Activated T-cell treated with anti-CD3 and anti-CD28 coated beads, Interleukin-2, amount 50 U/mL, for 72 hours (primary cell): ENCODE measurements at places on chromosomes 7 and 10.
A peak's percentile ranks its signal among the peaks of the same experiment; 100 is the strongest.

DNA sequence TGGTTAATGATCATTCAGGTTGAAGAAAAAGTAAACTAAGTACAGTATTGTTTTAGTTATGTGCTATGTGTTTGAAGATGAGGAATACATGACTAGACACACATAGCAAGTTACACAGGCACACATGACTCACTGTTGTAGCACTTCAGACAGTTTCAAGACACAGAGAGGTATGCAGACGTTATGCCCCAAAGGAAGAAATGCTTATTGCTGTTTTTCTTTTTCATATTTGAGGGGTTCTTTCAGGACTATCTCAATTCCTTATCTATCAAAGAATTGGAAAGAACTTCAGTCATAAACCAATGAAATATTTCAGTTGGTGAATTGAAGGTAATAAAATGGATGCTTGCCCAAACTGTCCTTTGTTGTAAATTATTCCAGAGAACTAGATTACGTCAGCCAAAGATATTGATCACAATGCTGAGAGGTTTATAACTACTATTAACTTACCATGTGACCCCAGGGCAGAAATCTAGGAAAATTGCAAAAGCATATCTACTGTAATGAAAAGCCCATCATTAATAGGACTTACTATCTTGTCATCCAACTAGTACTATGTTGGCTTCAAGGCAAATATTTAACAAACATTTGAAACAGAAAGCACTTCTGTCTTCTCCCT is 61.2 kb upstream of the CAPZA2 start:
- peak overlapping the region; percentile 35 for H3K27ac ChIP-seq
- peaks cover 25% of the 10 kb centered on the region for H3K4me1 ChIP-seq
- DNase-seq: no peak
- peaks cover 35% of the 10 kb centered on the region for H3K27me3 ChIP-seq
- peak overlapping the region; percentile 51 for H3K4me3 ChIP-seq

DNA sequence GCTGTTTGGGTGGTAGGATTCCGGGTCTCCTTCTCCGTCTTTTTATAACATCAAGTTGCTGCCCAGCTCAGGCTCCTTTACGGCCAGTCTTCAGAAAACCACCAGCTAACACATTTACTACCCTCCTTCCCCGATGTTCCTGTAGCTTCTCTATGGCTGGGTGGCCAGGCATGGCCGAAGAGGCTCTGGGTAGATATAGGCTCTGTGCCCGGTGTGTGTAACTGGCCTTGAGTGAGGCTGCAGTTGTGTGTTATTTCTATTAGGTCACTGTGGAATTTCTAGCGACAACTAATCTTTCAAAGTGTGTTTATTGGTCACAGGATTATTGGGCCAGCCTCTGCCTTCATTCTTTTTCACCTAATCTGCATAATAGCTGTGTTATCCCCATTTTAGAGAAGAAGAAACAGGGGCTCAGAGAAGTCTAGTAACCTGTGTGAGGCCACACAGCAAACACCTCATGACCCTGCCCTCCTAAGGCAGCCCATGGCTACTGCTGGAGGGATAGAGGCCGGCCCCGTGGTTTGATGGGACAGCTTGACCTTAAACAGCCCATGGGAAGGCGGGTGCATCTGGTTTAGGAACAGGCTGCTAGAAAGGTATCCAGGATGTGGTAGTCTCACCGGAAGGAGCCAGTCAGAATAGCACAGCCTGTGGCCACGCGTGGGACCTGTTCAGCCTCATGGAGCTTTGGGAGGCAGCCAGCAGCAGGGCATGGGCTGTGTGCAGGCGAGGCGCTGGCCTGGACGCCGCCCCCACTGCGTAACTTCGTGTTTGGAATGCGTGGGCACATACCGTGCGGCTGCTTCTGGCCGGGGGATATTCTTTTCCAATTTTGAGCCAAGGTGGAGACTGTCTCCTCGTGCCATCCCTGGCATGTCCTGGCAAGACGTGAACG is 29.7 kb downstream of the HTRA1 start:
- peak; percentile 43 for DNase-seq
- peaks cover 20% of the 10 kb centered on the region for H3K27me3 ChIP-seq
- peaks cover 18% of the 10 kb centered on the region for H3K4me1 ChIP-seq

GRCh38 chr10:6647811-6648526 is 67.9 kb upstream of the PRKCQ start:
- peak overlapping the region; percentile 75 for H3K27ac ChIP-seq
- no peaks in the 10 kb centered on the region for H3K27me3 ChIP-seq
- peaks cover 54% of the 10 kb centered on the region for H3K4me1 ChIP-seq
- peaks cover 2% of the 10 kb centered on the region for H3K36me3 ChIP-seq
- peak; percentile 81 for DNase-seq
- peak overlapping the region; percentile 36 for H3K4me3 ChIP-seq

DNA sequence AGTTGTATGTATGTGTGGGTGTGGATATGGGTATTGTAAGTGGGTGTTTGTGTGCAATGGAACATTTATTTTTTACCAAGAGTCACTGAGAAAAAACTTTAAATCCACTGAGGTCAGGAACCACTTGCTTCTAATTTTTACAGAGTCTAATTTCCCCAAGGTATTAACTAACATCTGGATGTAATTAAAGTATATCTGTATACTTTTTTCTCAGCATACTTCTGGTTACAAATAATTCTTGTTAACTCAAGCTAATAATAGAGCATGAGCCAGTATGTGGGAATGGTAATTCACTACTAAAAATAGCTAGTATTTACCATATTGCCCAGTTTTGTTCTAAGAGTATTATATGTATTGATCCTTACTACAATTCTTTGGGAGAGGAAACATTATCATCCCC is 24.6 kb upstream of the STEAP4 start:
- H3K36me3 ChIP-seq: no peaks in the 10 kb centered on the region
- H3K27ac ChIP-seq: no peak overlapping the region
- DNase-seq: no peak
- H3K4me3 ChIP-seq: no peak overlapping the region
- no peaks in the 10 kb centered on the region for H3K4me1 ChIP-seq
- peaks cover 15% of the 10 kb centered on the region for H3K27me3 ChIP-seq

DNA sequence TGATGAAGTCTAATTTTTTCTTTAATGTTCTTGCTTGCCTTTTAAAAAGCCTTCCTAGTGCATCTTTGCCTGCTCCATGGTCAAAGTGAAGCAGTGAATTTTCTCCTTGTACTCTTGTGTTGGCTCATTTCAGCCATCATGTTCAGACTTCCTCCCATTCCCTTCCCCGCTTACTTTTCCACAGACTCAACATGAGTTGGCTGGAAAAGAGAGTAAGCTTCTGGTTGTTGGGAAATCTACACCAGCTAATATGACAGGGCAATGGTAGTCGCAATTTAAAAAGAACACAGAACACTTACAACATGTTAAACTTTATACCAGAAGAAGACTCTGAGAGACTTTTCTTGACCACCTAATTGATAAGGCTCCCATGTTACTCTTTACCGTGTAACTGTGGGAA is 24.3 kb upstream of the PDK4 start:
- H3K36me3 ChIP-seq: no peaks in the 10 kb centered on the region
- H3K4me1 ChIP-seq: no peaks in the 10 kb centered on the region
- no peaks in the 10 kb centered on the region for H3K27me3 ChIP-seq
- H3K27ac ChIP-seq: no peak overlapping the region
- no peak overlapping the region for H3K4me3 ChIP-seq
